ENCODE measurements at places on chromosomes 12 and 14.

DNA sequence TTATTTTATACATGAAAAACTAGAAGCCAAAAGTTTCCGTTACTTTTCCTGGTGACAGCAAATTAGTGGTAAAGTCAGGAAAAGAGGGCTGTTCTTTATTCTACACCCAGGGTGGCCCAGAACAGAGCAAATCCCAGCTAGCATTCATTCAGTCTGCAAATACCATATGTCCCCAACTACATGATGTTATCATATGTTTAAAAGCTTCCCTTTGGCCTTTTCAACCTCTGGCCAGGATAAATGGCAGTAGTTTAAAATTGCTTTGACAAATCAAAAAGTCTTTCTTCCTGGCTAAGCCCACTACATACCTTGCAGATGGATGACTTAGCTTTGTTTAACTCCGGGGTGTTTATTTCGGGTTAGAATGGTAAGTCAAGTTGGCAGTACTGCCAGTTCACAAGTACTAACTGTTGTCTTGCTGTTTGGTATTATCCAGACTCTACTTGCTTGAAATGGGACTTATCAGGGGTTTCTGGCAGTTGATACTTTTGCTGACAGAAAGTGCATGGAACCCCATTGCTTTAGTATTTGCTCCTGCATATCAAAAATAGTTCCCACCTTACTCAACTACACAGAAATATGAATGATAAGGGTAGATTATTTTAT is 69.7 kb downstream of the PKP2 start:
- DNase-seq = no peak

DNA sequence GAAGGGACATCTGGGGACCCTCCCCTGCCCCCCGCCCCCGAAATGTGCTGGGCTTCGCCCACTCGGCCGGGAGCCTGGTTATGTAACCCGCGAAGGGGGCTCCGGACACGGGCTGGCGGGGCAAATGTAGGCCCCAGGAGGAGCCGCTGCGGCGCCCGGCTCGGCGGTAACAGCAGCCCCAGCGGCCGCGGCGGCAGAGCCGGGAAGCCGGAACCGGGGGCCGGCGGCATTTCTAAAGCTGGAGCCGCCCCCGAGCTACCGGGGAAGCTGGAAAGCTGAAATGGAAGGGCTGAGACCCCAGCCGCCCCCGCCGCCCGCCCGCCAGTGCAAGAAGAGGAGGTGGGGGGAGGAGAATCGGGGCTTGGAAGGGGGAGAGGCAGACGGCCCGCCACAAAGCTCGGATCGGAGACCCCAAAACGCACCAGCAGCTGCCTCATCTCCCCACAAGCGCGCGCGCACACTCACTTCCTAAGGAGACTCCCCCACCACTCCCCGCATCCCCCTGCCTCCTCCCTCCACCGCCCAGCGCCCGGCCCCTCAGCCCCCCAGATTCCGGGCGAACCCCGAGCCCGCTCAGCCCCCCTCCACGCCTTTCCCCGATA is 1.5 kb downstream of the KDM2B start:
- DNase-seq = no peak

DNA sequence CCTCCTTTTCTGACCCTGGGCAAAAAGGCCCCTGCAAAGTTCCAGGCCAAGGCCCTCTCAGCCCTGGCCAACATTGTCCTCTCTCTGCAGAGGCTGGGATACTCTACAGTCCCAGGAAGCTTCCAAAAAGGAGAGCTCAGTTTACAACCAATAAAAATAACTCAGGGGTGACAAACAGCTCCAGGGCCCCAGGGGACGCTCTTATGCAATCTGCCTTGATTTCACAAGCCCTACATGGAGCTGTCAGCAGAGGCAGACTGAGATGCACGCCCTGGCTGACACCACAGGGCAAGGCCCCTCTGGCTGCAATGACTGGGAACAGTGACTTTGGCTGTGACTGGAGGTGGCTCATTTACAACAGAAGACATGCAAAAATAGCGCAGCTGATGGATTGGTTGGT is 129.0 kb upstream of the MED13L start:
- peak; percentile 80 for DNase-seq

GRCh38 chr12:4015225-4016091 is 142.3 kb upstream of the PARP11 start:
- DNase-seq = no peak

- peak; percentile 39 for DNase-seq
Observed at GRCh38 chr14:98507264-98507663, 764.7 kb downstream of the BCL11B start.

- DNase-seq = no peak
Observed at GRCh38 chr12:12265571-12266388, 1.1 kb downstream of the LRP6 start.

DNA sequence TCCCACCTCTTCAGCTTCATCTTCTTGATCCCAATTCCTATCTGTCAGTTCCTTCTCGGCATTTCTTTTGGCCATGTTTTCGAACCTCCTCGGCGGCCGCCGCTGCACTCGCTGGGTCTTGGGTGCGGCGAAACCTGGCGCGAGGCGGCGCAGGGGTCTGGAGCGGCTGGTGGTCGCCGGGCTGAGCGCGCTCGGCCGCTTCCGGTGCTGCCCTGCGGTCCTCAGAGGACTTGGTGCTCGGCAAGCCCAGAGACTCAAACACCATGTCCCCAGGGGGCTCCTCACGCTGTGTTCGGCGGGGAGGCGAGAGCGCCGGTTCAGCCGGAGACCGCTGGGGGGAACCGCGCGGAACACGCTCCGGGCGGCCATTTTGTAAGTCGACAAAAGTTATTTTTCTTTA is 51.8 kb downstream of the PPP1R36 start:
- DNase-seq = no peak

- DNase-seq = no peak
Observed at GRCh38 chr14:97293659-97294058, 496.5 kb downstream of the VRK1 start.

- no peak for DNase-seq
Observed at GRCh38 chr12:124126950-124127655, 154.1 kb downstream of the ZNF664 start.

- DNase-seq = no peak
Observed at GRCh38 chr14:25116607-25117006, 66.7 kb upstream of the STXBP6 start.

DNA sequence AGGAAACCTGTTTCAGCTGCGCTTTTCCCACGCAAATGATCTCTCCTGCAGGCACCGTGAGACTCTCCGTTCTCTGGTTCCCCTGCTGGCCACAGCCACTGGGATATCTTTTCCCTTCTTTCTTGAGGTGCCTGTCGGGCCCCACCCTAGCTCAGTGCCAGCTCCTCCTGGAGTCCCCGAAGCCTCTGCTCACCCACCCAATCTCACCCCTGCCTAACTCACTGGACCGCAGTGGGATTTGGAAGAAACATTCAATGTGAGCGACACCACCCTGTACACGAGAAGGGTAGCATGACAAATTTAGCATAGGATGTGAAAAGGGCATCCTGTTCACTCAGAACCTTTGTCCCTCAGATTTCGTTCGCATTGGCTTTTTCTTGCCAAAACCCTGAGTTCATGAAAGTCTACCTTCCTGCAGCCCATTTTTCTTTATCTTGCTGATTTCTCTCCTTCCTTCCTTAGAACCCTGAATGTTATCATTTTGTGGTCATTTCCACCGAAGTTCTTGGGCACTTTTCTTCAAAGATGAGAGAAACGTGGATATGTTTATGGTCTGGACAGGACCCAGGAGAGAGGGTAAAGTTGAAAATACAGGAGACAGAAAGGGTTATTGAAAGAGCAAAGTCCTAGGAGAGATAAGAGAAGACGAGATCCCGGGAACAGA is 63.6 kb upstream of the ELK3 start:
- no peak for DNase-seq

GRCh38 chr12:124750787-124751471 is 112.7 kb downstream of the SCARB1 start:
- DNase-seq = no peak

DNA sequence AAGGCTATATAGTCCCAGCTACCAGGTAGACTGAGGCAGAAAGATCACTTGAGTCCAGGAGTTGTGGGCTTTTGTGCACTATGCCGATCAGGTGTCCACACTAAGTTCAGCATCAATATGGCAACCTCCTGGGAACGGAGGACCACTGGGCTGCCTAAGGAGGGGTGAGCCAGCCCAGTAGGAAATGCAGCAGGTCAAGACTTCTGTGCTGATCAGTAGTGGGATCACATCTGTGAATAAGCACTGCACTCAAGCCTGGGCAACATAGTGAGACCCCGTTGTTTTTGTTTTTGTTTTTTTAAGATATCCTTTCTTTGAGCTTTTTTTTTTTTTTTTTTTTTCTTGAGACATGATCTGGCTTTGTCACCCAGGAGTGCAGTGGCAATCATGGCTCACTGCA is 135.8 kb upstream of the AEBP2 start:
- DNase-seq = no peak

- no peak for DNase-seq
Observed at GRCh38 chr14:60594062-60594461, 55.2 kb downstream of the SIX1 start.

DNA sequence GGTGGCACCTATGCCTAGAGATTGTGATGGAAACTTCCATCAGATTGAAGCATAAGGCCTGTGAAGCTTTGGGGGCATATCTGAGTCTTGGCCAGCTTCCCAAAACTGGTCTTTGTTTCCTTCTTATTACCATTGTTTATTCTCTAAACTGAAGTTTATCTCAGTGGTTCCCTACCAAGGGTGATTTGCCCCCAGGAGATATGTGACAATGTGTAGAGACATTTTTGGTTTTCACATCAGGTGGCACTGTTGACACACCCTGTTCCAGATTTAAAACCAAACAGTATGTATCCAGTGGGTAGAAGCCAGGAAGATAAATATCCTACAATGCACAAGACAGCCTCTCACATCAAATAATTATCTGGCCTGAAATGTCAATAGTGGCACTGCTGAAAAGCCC is 22.1 kb downstream of the RASSF9 start:
- DNase-seq = no peak

DNA sequence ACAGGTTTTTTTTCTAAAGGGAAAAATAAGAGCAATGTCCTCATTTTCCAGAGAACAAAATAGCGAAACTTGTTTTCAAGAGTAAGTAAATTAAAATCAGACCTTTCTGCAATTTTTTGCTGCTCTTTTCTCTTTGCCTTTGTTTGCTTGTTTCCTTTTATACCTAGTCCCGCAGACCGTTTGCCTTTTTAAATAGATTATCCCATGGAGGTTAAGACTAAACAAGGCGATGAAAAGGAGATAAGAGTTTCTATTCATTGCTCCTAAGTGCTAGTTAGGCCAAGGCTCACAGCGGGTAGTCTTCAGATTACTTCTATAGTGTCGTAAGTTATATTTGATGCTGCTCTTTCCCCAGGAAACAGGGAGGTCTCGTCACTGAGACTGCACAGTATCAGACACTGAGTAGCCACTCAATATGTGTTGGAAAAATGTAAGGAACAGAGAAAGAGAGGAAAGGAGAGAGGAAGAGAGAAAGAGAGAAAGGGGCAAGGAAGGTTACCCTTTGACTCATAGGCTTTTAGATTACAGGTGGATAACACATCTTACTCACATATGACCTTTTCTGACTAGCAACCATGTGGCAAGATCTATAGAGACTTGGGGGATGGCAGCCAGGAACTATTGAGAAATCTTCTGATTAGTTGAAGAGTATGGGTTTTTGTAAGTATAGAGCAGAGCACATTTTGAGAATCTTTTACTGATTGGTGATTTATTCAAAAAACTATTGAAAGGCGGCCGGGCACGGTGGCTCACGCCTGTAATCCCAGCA is 107.5 kb upstream of the PARP11 start:
- no peak for DNase-seq

DNA sequence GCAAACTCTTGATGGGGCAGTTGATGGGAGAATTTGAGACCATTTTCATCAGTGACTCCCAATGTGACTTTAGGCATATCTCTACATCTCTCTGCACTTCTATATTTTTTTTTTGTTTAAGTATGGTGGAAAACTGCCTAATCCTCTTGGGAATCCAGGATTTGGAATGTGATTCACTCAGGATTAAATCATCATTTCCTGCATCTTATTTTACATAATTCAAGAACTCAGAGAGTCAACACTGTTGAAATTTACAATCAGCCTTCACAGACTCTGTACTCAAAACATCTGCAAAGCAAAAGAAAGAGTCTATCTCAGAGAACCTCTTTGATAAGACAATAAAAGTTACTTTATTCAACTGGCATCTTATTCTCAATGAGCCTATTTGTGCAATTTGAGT is 260.7 kb upstream of the NOS1 start:
- peak; percentile 79 for DNase-seq

GRCh38 chr12:32788405-32788804 is 32.7 kb upstream of the YARS2 start:
- no peak for DNase-seq

DNA sequence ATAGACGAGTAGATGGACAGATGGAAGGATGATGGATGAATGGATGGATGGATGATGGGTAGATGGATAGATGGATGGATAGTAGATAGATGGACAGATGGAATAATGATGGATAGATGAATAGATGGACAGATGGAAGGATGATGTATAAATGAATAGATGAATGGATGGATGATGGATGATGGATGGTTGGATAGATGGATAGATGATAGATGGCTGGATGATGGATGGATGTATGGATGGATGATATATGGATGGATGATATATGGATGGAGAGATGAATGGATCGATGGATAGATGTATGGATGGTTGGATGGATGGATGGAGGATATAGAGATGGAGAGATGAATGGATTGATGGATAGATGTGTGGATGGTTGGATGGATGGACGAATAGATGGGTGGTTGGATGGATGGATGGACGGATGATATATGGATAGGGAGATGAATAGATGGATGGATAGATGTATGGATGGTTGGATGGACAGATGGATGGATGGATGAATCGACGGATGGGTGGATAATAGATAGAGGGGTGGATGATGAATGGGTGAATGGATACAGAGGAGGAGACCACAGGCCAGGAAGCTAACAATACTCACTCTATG is 19.3 kb downstream of the TRPV4 start:
- no peak for DNase-seq

GRCh38 chr14:103867523-103867953 is 20.2 kb upstream of the PPP1R13B start:
- DNase-seq = no peak

DNA sequence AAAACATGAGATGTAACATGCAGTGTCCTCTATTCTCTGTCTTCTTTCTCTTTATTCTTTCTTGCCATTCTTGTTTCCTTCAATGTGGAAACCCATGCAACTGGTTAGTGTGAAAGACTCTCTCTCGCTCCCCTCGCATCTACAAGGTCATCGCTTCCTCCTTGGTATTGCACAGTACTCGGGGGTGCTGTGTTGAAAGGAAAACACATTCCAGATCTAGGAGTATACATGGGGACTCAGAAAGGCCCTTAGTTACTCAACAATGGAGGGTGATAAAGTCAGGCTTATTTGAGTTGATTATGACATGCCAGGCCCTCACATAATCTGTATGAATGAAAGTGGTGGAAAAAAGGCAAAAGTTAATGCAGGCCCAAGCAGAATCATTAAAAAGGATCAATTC is 75.5 kb upstream of the OVCH1 start:
- DNase-seq = no peak

GRCh38 chr12:86712425-86712843 is 456.2 kb upstream of the MGAT4C start:
- DNase-seq = peak; percentile 97

GRCh38 chr12:127174881-127175280 is 1092.1 kb upstream of the TMEM132C start:
- peak; percentile 74 for DNase-seq
